ENCODE measurements at places on chromosomes 2 and 18. TPM values are rescaled to one million over a fixed set of nuclear protein-coding genes. Genes with fewer than 3 reads are reported as not detected.
A peak's percentile ranks its signal among the peaks of the same experiment; 100 is the strongest.

DNA sequence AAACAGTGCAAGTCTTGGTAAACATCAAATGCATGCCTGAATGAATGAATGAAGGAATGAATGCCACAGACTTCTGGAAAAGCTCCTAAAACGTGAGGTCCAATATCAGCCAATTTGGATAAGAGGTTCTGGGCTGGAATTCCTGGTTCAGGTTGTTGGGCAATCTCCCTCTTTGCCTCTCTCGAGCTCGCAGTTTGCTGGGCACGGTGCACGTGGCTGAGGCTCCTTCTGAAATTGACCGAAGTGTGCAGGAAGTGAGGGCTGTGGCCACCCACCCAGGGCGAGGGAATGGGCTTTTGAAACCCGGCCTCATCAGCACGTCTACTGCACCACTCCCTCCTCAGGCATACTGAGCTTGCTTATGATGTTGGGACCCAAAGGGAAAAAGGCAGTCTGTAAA lies 288.8 kb upstream of the HS6ST1 start:
- DNase-seq = no peak

- DNase-seq = peak; percentile 55
These were observed 84.2 kb downstream of the ARL4C start for GRCh38 chr2:234412726-234413125.

DNA sequence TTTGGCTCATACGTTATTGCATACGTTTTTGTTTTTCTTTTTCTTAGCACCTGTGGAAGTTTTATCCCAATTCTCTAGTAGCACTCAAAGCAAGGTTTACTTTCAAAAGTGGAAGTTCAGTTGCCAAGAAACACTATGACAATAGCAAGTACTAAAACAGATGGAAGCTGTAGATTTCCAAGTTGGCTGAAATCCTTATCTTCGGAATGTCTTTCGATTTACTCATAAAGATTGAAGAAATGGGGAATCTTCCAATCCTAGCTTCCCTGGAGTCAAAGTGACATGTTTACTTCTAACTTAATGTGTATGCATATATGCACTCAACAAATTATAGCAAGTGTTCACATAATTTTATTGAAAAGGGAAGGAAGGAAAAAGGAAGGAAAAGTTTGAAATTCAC lies 307.4 kb downstream of the CTNNA2 start:
- no peak for DNase-seq

- DNase-seq = no peak
These were observed 271.3 kb upstream of the PXDN start for GRCh38 chr2:2015646-2016045.

- no peak for DNase-seq
These were observed 109.1 kb downstream of the DDX1 start for GRCh38 chr2:15700599-15701340.

GRCh38 chr2:204840504-204840903 lies 295.2 kb downstream of the PARD3B start:
- DNase-seq = no peak

- no peak for DNase-seq
These were observed 68.7 kb downstream of the RHBDD1 start for GRCh38 chr2:226904592-226904991.

DNA sequence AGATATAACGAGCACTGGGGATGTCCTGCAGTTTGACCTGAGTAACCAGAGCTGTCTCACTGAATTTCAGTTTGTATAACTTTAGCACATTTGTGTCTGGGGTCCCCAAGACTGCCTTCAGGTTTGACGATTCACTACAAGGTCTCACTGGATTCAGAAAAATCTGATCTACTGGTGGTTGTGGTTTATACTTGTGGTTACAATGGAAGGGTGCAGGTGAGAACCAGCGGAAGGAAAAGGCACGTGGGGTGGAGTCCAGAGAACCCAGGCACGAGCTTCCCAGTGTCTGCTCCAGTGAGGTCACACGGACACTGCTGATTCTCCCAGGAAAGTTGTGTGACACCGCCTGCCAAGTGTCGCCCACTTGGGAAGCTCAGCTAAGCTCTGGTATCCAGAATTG lies 126.0 kb downstream of the ZNF236 start:
- no peak for DNase-seq

DNA sequence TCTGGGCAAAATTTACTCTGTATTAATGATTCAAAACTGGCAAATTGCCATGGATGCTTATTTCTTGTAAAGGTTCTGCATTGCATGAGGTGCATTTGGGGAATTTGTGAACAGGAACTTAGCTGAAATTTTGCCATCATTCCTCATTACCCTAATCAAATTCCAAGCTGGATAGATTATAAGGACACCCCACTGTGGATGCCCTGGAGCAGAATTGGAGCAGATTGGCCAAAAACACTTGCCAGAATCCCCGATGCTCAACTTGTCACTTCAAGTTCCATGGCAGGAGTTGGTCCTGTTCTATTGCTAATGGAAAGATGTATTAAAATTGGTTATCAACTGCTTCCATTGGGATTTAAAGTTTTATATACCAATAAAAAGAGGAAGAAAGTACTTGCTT lies 237.9 kb downstream of the CCDC102B start:
- no peak for DNase-seq

DNA sequence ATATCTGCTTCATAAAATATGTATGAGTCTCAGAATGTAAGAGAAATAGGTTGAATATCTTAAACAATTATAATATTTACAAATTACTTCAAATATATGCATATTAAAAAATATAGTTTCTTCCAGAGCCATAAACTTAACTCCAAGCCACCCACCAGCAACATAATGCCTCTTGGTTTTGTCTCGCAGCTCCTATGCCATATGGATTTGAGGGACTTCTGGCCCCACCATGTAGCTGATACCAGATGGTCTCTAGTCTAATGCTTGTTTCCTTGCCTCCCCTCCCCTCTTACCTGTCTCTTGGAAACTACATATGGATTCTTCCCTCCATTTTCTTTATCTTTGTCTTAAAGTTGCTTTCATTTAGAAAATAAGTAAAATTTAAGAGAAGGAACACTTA lies 114.3 kb downstream of the GCA start:
- no peak for DNase-seq

- no peak for DNase-seq
These were observed 81.6 kb downstream of the MAP2 start for GRCh38 chr2:209505410-209505809.

DNA sequence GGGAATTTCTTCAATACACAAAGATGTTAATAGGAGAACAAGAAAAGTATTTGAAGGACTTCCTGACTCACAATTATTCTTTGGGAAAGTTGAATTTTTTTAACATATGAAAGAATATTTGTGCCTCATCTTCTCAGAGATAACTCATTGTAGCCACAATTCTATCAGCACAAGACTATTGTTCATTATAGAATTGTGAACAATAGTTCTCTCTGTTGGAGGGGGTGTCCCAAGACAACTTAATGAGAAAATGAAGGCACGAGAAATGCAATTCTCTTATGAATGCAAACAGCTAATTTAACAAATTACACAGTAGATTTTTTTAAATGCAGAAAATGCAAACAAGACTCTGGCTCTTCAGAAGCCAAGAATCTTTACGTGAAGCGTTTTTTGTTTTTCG lies 157.0 kb downstream of the BARD1 start:
- no peak for DNase-seq

DNA sequence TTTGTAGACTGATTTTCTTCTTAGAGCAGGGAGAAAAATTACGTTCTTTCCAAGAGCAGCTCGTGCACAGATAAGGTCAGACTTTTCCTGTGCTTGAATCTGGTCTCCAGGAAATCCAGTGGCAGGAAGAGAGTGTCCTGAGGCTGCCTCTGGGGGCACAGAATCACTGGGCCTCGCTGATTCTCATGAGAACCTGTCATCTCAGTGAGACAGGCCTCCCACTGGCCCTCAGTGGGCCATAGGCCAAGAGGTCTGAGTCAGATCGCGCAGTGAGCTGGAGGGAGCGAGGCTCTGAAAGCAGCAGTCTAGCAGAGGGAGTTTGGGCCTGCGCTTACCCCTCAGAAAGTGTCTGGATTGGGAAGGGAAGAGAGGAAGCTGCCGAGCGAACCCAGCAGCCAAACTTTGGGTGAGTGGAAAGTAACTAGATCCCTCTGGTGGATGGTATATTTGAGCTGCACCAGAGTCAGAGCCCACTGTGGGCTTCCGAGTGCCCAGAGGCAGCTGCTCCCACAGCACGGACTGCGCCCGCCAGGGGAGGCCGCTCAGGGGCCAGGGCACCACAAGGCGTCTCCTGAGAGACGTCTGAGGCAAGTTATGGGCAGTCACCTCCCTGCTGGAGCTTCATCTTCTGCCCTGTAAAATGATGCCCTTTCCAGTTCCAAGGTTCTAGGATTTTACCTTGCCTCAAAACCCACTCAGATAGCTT lies 8.2 kb downstream of the GDF7 start:
- peak; percentile 53 for DNase-seq

- no peak for DNase-seq
These were observed 260.7 kb upstream of the MGAT5 start for GRCh38 chr2:133993160-133993559.

GRCh38 chr2:31739161-31739560 lies 158.4 kb upstream of the SRD5A2 start:
- DNase-seq = no peak

DNA sequence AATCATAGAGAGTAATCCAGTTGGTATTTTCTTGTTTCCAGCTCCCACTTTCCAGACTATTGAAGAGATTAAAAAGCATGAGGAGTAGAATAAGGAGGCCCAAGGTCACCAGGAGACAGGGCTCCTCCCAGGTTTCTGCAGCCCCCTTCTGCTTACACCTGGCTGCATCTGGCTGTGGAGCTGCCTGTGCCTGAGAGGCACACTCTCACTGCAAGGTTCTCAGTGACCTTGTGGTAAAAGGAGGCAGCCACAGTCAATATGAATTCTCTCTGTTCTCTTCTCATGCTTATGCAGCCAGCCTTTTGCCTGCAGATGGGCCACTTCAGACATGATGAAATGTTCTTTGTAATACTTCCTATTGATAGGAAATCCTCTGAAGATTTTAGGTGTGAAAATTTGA lies 233.7 kb downstream of the MYO3B start:
- DNase-seq = no peak

- no peak for DNase-seq
These were observed 61.1 kb downstream of the PDCL3 start for GRCh38 chr2:100623930-100624329.

DNA sequence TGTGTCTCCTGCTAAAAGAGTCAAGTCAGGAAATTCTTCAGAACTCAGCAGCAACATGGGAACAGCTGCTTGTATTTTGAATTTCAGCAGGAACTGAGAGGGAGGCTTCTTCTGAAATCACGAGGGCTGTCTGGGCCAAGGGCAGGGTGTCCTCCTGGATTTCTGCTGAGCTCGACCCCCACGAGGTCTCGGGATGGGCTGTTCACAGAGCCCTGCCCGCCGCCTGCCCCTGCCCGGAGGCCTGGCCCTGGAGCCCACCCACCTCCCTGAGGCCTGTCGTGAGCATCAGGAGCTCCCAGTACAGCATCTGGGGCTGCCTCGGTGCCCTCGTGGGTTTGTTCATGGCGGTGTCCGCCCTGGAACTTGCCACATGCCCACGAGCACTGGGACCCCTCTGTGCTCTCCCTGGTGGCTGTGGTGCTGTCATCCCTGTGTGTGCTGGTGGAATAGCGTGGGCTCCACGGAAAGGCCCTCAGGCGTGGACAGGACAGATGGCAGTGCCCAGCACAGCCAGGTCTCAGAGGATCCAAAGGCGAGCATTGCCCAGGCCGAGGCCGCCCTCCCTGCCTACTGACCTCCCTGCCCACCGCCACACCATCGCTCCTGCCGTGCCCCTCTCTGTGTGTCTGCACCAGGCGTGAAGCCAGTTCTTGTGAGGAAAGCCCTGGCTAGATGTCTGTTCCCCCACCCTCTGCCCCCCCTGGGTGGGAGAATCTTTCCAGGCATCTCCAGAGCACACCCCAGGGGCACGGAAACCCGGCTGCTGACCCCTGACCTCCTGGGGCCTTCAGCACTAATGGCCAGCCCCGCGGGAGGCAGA lies 25.9 kb downstream of the RAMP1 start:
- DNase-seq = no peak

DNA sequence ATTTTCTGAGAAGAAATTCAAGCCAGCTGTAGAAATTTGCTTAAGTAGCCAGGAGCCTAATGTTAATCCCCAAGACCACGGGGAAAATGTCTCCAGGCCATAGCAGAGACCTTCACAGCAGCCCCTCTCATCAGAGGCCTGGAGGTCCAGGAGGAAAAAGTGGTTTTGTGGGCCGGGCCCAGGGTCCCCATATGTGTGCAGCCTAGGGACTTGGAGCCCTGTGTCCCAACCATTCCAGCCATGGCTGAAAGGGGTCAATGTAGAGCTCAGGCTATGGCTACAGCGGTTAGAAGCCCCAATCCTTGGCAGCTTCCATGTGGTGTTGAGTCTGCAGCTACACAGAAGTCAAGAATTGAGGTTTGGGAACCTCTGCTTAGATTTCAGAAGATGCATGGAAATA lies 14.2 kb upstream of the TTC21B start:
- DNase-seq = no peak

DNA sequence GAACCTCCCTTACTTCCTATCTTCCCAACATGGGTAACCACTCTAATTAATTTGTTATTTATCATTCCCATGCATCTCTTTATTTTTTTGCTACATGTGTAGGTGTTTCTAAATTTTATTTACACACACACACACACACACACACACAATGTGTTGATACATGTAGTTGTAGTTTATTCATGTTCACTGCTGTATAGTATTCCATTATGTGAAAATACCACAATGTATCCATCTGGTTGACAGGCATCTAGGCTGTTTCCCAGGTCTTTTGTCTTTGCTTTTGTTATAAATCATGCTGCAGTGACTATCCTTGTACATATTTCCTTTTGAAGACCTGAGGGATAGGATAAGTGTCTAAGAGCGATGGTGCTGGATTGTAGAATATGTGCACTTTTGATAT lies 59.7 kb downstream of the ACAA2 start:
- no peak for DNase-seq

DNA sequence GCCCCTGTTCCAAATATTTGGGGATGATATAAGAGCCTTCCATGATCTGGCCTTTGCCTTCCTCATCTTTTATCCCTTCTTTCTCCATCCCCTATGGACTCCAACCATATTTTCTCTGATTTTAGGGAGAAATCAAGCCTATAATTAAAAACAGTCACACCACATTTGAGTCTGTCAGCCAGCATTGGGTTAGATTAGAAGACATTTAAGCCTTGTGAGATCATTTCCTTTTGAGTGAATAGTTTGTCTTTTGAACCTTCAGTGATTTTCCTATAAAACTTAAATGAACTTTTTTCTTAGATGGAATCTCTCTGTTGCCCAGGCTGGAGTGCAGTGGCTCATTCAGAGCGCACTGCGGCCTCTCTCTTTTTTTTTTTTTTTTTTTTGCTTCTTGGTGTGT lies 7.6 kb upstream of the C18orf32 start:
- peak; percentile 46 for DNase-seq

GRCh38 chr2:50987616-50988313 lies 44.2 kb downstream of the NRXN1 start:
- no peak for DNase-seq

GRCh38 chr2:10332402-10333246 lies 29.9 kb downstream of the HPCAL1 start:
- no peak for DNase-seq

GRCh38 chr2:152506843-152507242 lies 171.9 kb downstream of the FMNL2 start:
- peak; percentile 67 for DNase-seq

Gene FBXO15
- total RNA-seq = 0.20 TPM

Gene ALK
- not detected for total RNA-seq

Gene DYNAP
- not detected for total RNA-seq

Gene PSTPIP2
- 1.1 TPM for total RNA-seq

Gene MOGAT1
- total RNA-seq = not detected

Gene ORC2
- 16.9 TPM for total RNA-seq

Gene RND3
- 23.0 TPM for total RNA-seq

Gene ZNF142
- 3.3 TPM for total RNA-seq

Gene RNU2-63P
- 70.8 TPM for total RNA-seq

Gene TPO
- total RNA-seq = not detected

Gene G6PC2
- not detected for total RNA-seq
